ENCODE measurements at places on chromosomes 4 and X.
A peak's percentile ranks its signal among the peaks of the same experiment; 100 is the strongest.

DNA sequence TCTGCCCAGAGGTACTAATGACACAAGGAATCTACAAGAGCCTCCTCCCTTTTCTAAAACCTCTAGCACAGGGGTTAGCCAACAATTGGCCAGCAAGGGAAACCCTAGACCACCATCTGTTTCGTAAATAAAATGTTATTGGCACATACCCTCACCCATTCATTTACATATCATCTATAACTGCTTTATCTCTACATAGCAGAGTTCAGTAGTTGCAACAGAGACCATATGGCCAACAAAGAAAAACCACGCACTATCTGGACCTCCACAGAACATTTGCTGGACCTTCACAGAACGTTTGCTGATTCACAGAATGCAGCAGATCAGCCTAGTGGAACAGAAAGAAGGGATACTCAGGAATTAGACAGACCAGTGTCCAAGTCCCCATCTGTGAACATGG lies 9.4 kb downstream of the SLC2A9 start:
- DNase-seq = no peak

DNA sequence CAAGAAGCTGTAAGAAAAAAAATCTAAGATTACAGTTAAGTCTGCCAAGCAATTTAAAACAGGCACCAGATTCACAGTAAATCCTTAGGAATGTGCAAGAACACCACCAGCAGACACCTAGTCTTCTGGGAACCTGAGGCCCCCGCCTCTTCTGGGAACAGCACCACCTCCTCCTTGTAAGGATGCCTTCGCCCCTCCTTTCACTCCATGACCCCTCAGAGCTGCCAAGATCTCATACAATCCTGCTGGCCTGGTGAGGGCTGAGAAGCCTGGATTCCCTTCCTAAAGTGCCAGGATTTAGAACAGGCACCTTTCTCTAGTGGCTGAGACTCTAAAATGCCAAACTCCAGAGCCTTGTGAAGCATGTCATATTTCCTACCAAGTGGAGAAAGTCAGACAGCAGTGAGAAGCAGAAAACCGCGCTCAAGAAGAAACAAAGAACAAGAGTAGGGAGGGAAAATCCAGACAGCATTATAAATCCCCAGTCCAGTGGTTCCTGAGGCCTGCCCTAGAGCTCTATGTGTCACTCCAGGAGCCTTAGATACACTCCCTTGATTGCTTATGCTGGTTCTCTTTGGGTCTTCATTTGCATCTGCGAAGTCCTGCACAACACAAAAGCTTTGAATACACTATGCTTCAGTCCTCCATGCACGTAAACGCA lies 166.4 kb downstream of the TSPAN5 start:
- DNase-seq = no peak

DNA sequence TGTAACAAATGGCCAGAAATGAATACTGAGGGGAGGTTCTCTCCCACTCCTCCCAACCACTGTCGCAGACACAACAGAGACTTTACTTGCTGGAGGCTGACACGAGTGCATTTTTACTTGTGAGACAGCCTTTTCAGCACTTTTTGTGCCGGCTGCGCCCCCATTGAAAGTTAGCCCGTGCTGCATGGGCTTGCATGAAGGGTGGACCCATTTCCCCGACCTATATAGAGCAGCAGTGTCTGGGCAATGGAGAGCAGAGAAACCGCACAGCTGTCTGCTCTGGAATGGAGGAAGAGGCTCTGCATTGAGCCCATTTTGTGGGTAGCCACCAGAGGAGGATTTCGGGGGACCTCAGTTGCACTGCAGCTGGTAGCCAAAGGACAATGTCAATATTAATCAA lies 208.8 kb downstream of the UGT8 start:
- no peak for DNase-seq

- DNase-seq = no peak
These were observed 2.6 kb upstream of the BEX1 start for GRCh38 chrX:103066606-103067005.

- no peak for DNase-seq
These were observed 143.9 kb downstream of the SCFD2 start for GRCh38 chr4:53221832-53222480.

GRCh38 chr4:104743215-104743653 lies 248.5 kb upstream of the CXXC4 start:
- DNase-seq = no peak

DNA sequence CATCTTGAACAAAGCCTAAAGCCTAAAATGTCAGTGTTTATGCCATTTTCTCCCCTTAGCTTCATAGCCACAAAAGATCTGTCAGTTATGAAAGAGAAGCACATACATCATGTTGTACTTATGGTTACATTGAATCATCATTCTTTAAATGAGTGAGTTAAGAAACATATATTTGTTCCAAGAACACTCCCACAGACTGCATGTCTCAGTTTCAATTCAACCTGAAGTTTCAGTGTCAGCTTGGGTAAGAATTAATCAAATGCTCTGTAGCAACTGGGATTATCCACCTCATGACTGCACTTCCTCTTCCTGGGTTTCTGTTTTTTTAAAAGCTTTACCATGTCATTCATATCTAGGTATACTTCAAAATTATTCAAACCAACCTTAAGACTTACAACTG lies 3.9 kb upstream of the TMPRSS11B start:
- DNase-seq = no peak

- DNase-seq = no peak
These were observed 65.8 kb upstream of the GPRIN3 start for GRCh38 chr4:89373394-89373793.

DNA sequence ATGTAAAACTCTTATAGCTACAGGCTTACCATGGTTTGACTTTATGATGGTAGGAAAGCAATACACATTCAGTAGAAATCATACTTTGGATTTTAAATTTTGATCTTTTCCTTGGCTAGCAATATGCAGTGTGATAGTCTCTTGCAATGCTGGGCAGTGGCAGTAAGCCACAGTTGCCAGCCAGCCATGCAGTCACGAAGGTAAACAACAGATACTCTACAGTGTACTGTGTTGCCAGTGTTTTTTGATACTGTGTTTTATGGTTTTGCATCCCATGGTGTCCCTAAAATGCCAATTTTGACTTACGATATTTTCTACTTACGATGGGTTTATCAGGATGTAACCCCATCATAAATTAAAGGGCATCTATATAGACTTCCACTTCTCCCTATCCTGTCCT lies 24.8 kb upstream of the KLF3 start:
- no peak for DNase-seq

- DNase-seq = no peak
These were observed 16.7 kb upstream of the SUPT20HL1 start for GRCh38 chrX:24343719-24344118.

DNA sequence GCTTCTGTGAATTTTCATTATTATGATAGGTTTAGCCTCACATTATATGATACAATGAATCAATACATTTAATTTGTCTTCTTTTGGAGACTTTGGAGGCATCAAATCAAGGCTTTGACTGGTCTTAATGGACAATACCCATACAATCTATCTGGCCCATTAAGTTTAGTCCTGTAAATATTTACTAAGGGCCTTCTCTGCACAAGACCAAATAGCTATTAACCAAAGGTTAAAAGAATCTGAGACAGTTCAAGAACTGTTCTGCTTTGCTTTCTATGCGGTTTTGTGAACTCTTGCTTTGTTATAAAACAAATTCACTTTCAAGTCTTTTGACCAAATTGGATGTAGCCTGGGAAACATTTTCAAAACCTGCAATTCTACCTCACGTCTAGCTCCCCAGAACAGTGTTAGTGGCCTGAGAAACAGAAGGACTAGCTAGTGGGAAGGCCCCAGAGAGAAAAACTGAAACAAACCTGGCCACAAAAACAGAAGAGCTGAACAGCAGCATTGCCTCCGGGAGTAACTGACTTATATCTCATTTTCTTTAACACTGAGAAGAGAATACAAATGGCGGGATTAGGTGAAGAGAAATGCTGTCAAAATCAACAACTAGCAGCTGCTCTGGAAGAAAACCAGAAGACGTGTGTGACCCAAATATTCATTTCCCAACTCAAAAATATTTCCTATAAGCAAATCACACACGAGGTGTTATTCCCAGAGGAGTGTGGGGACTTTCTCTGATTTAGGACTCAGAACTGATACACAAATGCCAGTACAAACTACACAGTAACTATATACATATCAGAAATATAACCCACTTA lies 548 bp downstream of the TLR1 start:
- no peak for DNase-seq

DNA sequence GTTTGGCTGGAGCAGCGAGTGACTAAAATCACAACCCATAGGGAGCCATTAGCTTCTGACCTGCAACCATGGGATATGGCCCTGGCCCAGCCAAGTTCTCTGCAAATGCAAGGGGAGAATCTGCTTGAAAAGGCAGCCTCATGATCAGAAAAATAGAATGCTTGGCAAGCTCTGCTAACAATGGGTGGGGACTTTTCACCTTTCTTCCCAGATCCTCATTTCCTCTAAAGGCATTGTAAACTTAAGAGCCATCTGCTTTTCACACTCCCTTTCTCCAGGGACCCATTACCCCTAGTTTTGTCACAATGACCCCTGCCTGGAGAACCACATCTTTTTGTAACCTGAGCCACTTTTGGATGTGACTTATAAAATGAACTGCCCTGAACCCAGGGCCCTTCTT lies 104.3 kb downstream of the PARM1 start:
- DNase-seq = no peak

GRCh38 chrX:150602296-150602695 lies 33.9 kb downstream of the MTM1 start:
- no peak for DNase-seq

GRCh38 chr4:167265231-167265630 lies 30.9 kb upstream of the SPOCK3 start:
- DNase-seq = no peak

DNA sequence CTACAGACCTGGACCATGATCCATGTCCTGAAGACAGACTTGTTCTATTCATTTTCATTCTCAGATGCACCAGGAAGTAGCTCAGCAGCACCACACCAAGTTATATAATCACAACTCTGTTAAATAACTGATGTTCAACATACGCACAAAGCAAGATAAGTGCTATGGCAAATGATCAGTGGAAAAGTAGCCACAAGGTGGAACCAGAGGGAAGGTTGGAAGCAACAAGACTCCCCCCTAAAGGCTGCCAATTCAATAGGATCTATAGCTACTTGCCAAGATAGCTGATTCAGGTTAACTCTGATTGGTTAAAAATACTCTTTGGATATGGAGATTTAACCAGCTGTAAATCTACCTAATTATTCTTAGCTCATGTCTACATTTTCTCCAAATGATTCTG lies 23.7 kb upstream of the FAM47B start:
- peak; percentile 7 for DNase-seq

- no peak for DNase-seq
These were observed 132.8 kb downstream of the ARHGEF9 start for GRCh38 chrX:63652086-63652765.

- no peak for DNase-seq
These were observed 2.3 kb upstream of the UBA1 start for GRCh38 chrX:47191331-47191730.

GRCh38 chr4:7842384-7843279 lies 97.0 kb downstream of the AFAP1 start:
- DNase-seq = no peak

DNA sequence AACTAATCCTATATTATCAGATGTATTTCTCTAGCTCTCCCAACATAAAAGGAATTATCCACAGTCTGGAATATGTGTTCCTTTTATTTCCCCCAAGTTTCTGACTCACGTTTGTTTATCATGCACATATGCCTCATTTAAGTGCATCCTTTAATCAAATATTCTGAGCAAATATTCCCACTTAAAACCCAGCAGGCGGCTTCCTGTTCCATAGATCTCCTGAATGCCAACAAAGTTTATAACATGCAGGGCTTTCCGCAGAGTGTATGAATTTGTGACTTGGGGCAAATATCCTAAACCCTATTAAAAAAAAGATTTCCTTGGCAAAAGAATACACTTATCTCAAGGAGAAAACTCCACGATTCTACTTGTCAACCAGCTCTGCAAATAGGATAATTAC lies 16.9 kb downstream of the GLRA2 start:
- no peak for DNase-seq

GRCh38 chr4:86431543-86432116 lies 71.8 kb upstream of the MAPK10 start:
- DNase-seq = no peak

GRCh38 chrX:6729626-6730025 lies 194.7 kb upstream of the VCX3A start:
- DNase-seq = no peak

DNA sequence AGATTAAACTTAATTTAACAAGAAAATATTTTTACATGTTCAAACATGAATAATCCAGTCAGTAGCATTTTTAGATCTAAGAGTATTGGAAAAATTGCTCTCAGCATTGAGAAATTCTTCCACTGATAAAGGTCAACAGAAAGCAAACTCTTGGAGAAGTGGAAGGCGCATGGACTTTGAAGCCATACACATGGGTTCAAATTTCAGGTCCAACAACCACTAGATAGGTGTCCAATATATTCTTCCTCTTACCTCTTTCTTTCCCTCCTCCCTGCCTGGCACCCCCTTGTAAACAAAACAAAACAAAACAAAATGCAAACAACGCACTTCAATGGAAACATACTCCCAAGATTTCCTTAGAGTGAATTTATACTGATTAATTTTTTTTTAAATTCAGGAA lies 28.4 kb upstream of the PRSS48 start:
- no peak for DNase-seq

DNA sequence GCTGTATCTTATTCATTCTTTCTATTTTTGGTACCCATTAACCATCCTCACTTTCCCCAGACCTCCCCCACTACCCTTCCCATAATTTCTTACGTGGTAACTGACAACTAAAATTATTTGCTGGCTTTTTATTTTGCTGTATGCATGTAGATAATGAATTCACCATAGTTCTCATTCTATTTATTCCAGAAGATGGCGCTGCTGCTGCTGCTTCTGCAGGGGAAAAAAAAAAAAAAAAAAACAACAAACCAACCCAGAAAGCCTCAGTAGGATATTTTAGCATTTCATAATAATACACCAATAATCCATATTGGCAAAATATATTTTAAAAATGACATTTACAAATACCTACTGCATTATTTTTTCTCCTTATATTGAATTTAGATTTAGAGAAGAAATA lies 416.6 kb upstream of the MAGEB18 start:
- no peak for DNase-seq

DNA sequence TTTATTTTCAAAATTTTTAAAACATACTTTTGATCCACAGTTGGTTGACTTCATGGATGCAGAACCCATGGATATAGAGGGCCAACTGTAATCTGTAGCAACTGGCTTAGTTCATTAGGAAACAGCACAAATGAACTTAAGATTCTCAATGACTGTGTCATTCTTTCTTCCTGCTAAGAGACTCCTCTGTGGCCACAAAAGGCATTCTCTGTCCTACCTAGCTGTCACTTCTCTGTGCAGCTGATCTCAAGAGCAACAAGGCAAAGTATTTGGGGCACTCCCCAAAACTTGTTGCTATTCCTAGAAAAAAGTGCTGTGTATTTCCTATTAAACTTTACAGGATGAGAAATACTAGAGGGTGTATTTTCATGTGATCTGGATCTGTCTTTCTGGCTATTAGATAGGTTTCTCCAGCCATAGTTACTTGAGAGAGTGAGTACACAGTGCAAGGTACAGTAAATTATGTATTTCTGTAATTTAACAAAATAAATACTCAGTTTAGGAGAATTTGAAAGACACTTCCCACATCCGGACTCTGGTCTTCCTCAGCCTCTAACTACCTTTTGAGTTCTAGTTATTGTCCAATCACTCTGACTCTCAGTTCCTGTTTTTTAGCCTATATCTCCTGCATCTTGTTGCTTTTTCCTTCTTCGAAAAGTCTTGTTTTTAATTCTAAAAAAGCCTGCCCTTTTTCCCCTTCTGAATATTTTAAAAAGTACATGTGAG lies 21.8 kb downstream of the TLR2 start:
- no peak for DNase-seq

- DNase-seq = no peak
These were observed 15.7 kb upstream of the SLC10A4 start for GRCh38 chr4:48467442-48467841.

GRCh38 chr4:88960576-88960975 lies 96.4 kb downstream of the FAM13A start:
- DNase-seq = no peak
